Stimulated activated CD4-positive, alpha-beta T cell treated with anti-CD3 and anti-CD28 coated beads, Interleukin-12 subunit alpha, Interleukin-12 subunit beta, amount 100 ng/mL, for 24 hours (primary cell): ENCODE measurements at places on chromosomes 7 and 10.

DNA sequence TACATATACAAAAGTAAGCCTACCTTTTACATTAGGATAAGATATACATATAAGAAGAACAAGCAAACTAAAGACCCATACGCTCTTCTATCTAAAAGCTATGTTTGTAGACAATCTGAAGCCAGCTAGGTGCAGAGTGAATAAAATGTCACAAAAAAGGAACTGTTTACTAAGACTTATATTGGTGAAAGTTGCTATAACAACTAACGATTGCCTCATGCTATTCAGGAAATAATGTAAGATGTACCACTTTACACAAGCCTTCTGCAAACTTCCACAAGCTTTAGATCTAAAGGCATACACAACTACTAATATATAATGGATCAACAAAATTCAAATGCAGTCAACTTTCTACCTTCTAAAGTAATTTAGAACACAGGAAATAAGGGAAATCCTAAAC, 175.1 kb downstream of the SRPK2 start:
- DNase-seq, result no peak

GRCh38 chr7:714251-714671, 12.2 kb upstream of the DNAAF5 start:
- no peak for DNase-seq

DNA sequence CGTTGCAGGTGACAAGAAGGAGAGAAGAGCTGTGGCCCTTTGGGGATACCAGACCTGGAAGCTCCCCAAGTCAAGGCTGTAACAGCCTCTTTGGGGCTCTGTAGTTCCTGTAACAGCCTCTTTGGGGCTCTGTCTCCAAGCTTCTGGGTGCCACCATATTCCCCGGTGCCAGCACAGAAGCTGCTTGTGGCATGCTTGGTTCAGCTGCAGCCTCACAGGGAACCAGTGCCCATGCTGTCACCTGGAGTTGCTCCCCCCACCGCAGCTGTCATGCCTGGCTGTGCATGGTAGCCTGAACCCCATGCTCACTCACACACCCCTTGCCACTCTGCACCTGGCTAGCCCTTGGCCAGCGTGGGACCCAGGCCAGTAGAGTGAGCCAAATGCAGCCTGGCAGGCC, 109.1 kb downstream of the ELAPOR2 start:
- no peak for DNase-seq

DNA sequence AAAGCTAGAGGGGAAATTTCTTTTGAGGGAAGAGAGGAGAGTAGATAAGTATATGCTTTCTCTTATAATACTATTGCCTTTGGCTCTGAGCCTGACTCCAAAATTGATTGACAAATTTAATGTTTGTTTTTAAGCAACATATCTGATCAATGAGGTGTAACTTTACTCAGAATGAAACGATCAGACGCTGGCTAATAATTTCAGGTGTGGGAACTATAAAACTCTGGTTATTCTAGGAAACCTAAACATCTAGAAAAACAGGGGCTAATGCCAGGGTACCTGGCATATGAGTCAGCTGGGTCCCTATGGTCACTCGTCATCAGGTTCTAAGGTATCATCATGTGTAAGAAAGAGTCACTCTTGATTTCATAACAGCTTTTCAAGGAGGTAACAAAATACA, 139.7 kb downstream of the ATE1 start:
- DNase-seq, result no peak

- DNase-seq, result no peak
Observed at GRCh38 chr7:47479821-47480575, 101.9 kb downstream of the TNS3 start.

DNA sequence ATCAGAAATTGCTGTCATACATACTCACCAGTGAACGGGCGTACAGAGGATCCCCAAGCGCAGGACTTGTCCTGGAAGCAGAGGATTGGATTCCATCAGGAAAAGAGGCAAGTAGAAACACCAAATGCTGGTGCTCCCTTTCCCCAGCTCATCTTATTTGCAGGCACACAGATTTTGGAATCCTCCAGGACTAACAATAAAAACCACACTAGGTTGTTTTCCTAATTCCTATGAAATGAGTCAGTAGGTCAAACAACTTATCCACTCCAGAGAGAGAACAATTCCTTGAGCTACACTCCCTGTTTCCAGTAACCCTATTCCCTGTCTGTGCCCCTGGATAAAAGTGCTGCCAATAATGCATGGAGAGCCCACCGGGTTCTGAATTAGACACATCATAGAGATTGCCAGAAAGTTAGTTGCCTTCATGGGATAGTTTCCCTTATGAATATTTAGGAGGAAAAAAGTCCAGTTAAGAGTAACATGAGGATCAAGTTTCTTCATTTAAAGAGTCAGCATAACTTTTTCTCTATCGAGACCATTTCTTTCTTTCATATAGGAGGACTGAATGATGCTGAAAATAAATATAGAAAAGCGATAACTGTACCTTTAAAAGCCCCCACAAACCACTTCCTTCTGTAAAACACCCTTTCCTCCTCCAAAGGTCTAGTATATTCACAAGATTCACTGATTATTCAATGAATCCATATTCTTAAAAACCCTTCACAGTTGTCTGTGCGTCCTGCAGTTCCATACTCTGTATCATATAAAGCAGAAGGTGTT, 178.3 kb upstream of the KLF14 start:
- no peak for DNase-seq

GRCh38 chr10:125991392-125991791, 95.0 kb downstream of the FANK1 start:
- no peak for DNase-seq

DNA sequence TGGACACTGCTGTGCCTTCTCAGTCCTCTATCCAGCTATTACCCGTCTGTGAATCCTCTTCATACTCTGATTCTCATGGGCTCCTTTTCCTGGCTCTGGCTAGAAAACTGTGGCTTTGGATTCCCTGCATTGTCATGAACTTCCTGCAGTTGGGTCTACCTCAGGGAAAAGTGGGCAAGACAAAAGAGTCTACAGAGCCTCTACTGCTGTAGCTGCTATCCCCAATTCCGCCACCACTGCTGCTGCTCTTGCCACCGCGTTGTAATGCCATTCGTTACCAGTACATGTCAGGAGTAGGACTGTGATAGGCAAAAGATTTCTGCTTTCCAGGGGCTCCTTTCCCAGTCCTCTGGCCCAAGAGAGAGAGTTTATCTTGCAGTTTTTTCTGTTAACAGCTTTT, 23.9 kb upstream of the PPP1R17 start:
- no peak for DNase-seq

DNA sequence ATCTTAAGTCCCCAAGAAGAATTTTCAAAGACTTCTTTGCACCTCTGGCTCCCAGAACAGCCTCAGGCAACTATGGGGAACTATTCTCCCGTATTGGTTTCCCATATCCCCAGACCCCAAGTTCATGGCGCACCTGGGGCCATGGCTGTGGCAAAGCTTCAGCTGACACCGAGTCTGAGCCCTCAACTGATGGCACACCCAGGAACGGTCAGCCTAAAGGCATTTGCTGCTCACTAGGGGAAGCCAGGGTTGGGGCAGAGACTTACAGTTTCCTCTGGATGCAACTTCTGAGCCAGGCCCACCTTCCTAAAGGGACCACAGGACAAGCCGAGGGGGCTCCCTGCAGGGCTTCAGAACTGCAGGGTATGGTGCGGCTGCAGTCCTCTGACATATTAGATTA, 13.7 kb upstream of the CPA1 start:
- no peak for DNase-seq

DNA sequence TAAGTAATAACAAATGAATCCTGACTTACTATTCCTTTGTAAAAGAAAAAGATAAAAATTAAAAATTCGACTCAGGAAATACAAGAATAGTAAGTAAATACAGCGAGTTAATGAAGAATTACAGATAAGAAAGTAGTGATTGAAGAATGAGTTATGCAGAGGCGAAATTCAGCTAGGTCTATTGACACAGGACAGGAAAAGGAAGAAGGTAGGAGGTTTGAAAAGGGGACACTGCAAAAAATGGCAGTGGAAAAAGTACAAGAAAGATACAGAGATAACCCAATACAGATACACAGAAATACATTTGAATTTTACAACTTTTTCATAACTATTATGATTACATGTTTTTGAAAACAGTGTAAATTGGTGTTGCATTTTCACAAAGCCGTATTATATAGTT, 28.0 kb downstream of the JAZF1 start:
- no peak for DNase-seq

DNA sequence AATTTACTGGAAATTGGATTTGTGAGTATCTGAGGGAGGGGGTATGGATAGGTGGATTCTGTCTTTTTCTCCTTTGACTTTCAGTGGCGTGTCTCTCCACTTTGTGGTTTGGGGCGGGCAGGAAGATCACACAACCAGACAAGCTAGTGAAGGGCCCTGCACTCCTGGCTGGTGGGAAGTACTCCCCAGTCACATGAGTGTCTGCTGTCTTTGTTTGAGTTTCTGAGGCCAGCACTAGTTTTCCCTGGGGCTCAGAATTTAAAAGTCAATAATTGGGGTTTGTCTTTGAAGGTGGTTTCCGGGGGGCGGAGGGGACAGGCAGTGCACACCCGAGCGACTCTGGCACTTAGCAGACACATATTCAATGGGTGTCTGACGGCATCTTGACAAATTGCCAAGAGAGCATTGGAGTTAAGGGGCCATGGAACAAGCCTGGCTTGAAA, 120.1 kb downstream of the WDFY4 start:
- no peak for DNase-seq

DNA sequence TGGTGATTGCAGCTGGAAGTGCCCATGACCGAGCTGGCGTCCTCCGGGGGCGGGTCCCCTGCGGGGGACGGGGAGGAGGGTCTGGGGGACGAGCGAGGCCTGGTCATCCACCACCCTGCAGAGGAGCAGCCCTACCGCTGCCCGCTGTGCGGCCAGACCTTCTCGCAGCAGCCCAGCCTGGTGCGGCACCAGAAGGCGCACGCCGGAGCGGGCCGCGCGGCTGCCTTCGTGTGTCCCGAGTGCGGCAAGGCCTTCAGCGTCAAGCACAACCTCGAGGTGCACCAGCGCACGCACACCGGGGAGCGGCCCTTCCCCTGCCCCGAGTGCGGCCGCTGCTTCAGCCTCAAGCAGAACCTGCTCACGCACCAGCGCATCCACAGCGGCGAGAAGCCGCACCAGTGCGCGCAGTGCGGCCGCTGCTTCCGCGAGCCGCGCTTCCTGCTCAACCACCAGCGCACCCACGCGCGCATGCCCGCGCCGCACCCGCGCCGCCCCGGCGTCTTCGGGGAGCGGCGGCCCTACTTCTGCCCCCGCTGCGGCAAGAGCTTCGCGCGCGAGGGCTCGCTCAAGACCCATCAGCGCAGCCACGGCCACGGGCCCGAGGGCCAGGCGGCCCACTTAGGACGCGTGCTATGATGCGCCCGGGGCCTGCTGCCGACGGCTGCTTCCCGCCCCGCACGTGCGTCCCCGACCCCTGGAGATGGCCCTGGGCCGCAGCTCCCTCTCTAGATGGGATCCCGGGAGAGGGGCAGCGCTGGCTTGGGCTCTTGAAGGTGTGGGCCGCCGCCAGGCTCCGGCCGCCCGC, 28.7 kb downstream of the ZNF775 start:
- DNase-seq, result no peak

GRCh38 chr7:20402747-20403230, 72.1 kb downstream of the ITGB8 start:
- DNase-seq, result no peak

- no peak for DNase-seq
Observed at GRCh38 chr10:7036951-7037350, 373.9 kb downstream of the SFMBT2 start.
